ENCODE measurements at places on chromosomes 3 and 15.

DNA sequence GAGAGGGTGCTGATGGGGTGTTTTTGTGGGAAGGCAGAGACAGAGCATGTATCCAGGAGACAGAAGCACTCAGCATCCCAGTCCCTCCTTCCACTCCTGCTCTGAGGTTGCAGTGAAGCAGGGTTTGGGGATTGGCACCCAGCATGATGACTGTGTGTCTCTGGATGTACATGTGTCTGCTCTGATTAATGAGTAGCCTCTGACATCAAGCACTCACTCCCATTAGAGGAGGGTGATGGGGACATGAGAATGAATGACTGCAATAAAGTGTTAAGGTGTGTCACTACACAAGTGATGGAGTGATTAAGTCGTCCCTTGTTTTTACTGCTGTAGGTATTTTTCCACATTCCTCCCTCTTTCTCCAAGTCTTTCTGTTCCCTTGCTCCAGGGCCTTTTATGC lies 9.6 kb upstream of the MYZAP start:
- no peak for DNase-seq

- DNase-seq: no peak
Measured at GRCh38 chr15:90633360-90633759, 83.8 kb upstream of the BLM start.

DNA sequence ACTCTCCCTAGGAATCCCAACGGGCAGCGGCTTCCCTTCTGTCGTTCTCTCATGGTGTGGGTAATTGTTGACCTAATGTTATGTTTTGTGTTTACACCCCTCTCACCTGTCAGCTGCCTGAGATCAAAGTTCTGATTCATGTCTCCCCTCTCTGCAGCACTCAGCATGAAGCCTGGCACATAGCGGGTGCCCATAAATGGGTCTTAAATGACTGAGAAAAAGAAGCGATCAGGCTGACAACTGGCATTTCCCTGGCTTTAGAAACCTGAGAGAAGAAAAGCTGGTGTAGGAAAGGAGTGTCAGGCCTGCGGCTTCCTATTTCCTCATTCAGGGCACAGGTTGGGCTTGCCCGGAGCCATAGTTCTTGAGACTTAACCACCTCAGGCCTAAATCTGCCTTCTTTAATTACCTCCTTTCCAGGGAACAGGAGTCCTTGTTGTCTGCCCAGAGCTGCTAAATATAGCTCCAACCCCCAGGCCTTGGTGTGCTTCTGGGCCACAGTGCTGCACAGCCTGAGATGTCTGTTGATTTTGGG lies 31.8 kb downstream of the LPP start:
- DNase-seq: no peak

DNA sequence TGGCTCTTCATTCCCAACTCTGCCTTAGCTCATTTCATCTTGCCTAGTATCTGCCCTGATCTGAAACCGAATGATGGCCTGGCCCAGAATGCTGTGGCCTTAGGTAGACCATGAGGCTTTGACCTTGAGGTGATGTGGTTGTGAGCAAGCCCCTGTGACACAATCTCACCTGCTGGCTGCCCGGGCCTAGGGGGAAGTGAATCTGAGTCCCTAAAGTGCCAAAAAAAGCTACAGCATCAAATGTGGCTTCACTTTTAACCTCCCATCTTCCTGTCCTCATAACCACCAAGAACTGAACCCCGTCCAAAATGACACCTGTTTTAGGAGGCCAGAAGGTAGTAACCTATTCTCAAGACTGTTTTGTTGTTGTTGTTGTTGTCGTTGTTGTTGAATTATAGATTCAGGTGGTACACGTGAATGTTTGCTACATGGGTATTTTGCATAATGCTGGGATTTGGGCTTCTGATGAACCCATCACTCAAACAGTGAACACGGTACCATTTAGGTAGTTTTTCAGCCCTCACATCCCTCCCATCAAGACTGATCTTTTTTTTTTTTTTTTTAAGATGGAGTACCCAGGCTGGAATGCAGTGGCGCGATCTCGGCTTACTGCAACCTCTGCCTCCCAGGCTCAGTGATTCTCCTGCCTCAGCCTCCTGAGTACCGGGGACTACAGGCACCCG lies 54.6 kb downstream of the MCCC1 start:
- DNase-seq: no peak

DNA sequence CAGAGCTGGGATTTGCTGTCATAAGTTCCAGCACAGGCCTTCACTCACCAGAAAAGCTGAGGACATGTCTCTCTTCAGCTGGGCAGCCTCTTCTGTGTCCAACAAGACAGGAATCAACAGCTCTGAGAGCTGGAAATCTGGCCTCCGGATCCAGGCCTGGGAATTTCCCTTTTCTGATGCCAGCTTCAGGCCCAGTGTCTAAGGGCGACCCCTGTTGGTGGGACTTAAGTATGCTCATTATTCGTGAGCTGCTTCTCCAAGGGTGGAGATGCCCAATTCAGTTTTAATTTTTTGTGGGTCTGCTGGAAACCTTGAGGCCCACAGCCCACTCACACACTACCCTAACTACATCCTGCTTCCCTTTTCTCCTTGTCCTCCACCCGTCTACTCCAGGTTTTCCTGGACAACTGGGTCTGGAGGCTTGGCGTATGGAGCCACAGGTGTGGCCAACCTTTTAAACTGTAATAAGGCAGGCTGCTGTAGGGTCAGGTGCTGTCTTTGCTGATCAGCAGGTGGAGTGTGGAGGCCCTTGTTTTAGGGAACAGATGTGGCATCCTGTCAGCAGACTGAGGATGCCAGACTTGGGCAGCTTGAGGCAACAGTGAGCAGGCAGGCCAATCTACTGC lies 2.6 kb upstream of the CEMIP start:
- peak; percentile 53 for DNase-seq

DNA sequence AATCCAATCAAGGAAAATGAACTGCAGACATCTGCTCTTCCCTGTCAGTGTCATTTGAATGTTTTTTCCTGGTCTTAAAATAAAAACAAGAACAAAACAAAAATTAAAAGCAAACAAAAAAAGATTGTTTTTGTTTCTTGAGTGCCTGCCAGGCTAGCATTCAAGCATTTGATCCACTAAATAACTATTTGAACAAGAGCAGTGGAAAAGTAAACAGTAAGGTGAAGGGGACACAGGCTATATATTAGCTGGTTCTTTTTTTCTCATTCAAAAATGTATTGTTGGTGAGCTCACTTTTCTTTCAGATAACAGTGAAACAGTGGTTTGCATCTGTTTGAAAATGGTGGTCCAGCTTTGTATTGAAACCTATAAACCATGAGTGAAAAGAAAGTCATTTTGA lies 586.9 kb upstream of the SGO1 start:
- no peak for DNase-seq

DNA sequence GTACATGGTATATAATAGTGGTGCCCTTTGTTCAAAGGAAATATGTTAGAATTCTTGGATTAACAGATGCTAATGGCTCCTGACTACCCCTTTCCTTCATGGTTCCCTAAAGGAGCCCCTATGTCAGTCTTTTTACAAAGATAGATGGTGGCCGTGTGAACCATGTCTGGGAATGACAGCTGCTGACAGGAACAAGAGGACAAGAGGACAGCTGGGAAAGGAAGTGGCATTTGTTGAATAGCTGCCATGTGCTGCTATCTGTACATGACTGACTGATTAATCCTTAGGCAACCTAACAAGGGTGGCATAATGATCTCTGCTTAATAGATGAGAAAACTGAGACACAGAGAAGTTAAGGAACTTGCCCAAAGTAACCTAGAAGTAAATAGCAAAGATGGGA lies 321.7 kb downstream of the ZNF621 start:
- no peak for DNase-seq

DNA sequence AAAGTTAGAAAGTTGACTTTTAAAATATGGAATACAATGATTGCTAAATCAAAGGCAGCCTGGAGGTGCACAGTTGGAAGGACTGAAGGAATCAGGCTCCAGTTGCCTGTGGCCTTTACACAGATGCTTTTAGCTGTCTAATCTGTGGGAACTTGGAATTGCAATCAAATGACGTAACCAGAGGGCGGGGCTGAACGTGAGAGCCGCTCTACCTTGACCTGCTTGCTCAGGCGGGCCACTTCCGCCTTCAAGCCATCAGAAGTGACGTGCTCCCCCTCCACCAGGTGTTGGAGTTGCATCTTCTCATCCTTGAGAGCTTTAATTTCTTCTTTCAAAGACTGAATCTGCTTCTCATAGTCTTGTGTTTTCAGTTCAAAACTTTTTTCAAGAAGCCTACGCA lies 37.7 kb upstream of the GNB5 start:
- no peak for DNase-seq

GRCh38 chr3:130926504-130926903 lies 32.6 kb downstream of the ATP2C1 start:
- no peak for DNase-seq

DNA sequence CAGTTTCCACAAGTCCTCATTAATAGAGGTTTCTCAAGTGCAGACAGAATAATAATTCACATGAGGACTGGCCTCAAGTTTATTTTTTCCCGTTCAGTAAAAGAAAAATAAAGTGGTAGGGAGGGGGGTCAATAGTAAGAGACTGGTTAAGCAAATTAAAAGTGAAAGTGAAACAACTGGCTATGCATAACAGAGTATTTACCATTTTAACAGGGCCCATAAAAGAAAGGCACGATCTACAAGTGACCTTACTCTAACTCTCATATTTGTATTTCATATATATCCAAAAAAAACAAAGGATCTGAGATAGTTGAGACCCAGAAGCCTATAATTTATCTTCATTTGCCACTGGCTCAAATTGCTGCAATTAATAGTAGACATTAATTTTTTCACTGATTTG lies 686.3 kb downstream of the NTRK3 start:
- no peak for DNase-seq

DNA sequence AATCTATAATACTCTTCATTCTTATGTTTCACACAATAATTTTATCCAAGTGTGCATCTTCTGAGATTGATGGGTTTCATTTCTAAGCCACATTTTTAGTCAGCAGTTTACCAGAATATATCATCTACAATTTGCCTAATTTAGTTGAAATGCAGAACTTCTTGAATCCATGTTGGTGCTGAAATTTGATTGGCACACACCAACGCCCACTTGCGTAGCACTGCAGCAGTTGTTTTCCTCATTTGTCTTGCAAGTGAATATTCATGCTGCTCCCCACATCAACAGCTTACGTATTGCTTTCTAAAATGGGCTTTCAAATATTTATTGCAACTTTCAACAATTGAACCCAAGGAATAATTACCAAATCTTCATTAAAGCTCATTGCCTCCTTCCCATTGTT lies 87.8 kb upstream of the CTDSPL start:
- DNase-seq: no peak

GRCh38 chr3:46942076-46942475 lies 34.5 kb downstream of the CCDC12 start:
- DNase-seq: no peak

- DNase-seq: no peak
Measured at GRCh38 chr15:78979456-78980320, 34.8 kb upstream of the CTSH start.

- DNase-seq: no peak
Measured at GRCh38 chr15:100786901-100787566, 92.6 kb upstream of the ALDH1A3 start.

- DNase-seq: no peak
Measured at GRCh38 chr3:9111417-9111816, 138.0 kb downstream of the SRGAP3 start.

DNA sequence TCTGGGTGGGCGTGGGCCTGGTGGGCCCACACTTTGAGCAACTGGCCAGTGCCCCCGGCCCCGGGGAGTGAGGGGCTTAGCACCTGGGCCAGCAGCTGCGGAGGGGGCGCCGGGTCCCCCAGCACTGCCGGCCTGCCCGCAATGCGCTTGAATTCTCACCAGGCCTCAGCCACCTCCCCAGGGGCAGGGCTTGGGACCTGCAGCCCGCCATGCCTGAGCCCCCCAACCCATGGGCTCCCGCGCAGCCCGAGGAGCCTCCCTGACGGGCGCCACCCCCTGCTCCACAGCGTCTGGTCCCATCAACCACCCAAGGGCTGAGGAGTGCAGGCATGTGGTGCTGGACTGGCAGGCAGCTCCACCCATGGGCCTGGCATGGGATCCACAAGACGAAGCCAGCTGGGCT lies 484.3 kb downstream of the UNC13C start:
- no peak for DNase-seq

- DNase-seq: no peak
Measured at GRCh38 chr15:100694381-100695021, 92.1 kb downstream of the ASB7 start.

DNA sequence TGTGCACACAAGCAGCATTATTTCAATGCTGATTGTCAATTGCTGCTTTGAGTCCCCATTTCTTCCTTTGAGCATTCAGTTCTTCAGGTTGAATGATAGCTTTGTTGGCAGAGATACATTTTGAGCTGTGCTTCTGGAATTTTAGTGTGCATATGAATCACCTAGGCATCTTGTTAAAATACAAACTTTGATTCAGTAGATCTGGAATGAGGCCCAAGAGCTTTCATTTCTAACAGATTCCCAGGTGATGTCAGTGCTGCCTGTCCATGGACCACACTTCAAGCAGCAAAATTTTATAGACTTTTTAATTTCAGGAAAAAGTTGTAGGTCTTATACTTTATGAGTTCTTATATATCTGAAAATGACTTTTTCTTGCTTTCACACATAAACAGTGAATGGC lies 131.1 kb downstream of the ADAMTSL3 start:
- no peak for DNase-seq

- DNase-seq: no peak
Measured at GRCh38 chr3:197737319-197737649, 580 bp upstream of the RUBCN start.

DNA sequence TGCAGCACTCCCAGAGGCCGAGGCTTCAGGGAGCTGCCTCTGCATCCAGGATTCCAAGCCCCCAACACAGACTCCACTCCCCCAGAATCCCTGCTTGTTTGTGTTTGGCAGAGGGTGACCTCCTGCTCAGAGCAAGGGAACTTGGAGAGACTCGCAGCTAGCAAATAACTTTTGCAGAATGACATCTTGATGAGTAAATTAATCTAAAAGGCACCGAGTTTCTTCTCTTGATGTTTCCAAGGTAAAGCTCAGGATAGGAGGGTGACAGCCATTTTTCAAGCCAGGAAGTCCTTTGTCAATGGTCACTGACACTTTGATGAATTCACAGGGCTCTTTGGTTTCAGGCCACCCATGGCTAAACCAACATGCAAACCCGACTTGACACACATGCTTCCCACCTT lies 523.0 kb downstream of the NTRK3 start:
- DNase-seq: no peak

DNA sequence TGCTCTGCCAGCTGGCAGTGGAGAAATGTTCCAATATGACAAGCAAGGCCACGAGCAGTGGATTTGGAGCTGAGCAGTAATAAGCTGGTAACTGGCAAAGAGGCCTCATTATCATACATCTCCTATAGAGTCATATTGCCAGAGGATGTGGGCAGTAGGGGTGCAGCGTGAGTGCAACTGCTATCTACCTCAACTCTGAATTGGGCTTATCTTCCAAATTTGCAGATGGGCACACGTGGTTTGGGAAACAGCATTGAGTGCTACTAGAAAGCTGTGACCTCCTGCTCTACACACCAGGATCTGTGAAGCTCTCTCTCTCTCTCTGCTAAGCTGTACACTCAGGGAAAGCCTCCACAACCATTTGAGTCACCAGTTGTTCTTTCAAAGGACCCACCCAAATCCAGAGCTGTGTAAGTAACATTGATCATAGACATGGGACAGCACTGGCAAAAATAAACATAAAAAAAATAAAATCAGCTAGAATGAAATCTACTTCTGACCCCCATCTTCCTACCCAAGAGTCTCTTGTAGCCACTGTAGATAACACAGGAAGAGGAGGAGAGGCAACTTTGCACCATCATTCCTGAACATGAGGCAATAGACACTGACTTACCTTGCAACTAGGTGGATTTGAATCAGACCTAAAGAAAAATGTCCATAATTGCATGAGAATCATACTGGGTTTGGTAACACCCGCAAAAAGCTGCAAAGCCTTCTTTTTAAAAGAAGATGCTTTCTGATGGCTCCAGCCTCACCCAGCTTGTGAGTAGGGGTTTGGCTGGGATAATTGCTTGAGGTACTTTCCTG lies 82.9 kb upstream of the THBS1 start:
- no peak for DNase-seq

Measured in stimulated activated CD4-positive, alpha-beta T cell treated with anti-CD3 and anti-CD28 coated beads, Interleukin-4, amount 100 ng/mL, for 1 hour (primary cell).